ENCODE measurements at places on chromosomes 1 and 21.

DNA sequence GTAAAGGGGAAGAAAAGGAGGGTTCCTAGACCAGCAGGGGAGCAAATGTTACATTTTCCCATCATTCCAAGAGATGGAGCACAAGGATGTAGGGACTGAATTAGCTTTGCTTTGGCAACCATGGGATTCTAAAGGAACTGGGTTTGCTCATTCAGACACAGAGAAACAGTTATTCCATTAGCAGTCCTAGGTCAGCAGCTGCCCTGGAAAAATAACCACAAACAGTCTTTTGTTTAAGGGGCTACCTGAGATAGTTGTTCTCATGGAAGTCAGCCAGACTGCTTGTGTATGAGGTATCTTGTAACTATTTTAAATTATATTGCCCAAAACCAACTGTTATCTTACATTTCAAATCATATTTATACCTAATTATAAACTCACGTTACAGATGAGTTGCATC is 58.4 kb upstream of the VCAM1 start:
- DNase-seq = no peak

GRCh38 chr1:89657886-89658285 is 25.0 kb downstream of the LRRC8C start:
- no peak for DNase-seq

DNA sequence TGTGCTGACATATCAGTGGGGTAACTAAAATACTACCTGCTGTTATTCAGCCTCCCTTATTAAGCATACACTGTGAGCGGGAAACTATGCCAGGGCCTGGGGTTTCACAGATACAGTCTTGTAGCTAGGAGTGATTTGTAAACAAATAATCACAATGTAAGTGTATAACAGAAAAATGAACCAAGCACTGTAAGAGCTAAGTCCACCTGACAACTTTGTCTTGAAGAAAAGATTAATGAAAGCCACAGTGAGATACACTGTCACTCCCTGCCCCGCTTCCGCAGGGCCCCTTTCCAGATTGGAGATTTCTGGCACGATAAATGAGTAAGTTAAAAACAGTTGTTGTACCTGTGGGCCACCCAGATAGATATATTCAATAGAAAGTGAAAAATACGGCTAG is 4.8 kb downstream of the RCAN3 start:
- no peak for DNase-seq

- DNase-seq = no peak
These were observed 1.7 kb downstream of the BTG2 start for GRCh38 chr1:203306965-203307541.

DNA sequence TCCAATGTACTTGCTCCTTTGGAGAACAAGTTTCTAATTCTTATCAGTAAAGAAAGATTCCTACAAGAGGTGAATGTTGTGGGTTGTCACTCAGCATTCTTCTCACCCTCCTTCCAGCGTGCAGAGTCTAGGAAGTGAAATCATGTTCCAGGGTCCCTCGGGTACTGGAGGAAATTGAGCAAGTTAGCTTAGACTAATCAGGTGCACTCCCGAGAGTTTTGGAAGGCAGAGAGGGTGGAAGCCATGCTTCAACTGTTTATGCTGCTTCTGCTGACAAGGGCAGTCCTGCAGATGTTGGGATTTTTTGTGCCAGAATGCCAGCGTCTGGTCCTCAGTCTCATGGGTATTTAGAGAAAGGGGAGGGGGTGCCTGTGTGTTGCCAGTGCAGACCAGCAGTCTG is 5.3 kb upstream of the C1orf115 start:
- DNase-seq = no peak

DNA sequence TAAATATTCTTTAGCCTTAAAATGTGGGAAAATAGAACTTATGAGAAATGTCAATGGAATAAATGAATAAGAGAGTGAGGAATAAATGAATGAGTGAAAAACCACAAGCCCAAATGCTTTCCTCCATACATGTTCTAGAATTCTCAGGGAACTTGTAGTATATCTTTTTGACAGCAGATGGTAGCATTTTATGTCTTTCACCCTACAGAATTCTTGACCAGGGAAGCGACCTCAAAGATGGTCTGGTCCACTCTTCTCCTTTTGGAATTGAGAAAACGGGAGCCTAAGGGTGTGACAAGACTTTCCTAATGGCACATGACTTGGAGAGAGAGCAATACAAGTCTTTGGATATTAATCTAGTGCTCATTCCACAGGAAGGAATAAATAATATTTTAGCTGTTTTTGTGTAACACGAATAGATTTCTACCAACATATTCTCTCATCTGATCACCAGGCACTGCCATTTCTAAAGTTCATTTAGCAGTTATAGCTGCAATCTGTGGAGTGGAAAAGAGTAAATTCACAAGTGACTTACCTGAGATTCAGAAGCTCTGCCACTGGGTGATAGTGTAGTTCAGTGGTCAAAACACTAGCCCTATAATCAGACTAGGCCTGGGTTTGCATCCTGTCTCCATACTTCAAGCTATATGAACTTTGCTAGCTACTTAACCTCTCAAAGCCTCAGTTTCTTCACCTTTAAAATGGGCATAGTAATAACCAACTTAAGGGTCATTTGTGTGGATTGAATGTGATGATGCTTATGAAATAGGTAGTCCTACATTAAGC is 15.0 kb upstream of the F5 start:
- DNase-seq = no peak

GRCh38 chr1:177567393-177567792 is 396.6 kb downstream of the BRINP2 start:
- no peak for DNase-seq

- no peak for DNase-seq
These were observed 93.4 kb downstream of the TGFBR3 start for GRCh38 chr1:91792489-91793071.

GRCh38 chr1:98316286-98316905 is 345.1 kb upstream of the SNX7 start:
- no peak for DNase-seq

DNA sequence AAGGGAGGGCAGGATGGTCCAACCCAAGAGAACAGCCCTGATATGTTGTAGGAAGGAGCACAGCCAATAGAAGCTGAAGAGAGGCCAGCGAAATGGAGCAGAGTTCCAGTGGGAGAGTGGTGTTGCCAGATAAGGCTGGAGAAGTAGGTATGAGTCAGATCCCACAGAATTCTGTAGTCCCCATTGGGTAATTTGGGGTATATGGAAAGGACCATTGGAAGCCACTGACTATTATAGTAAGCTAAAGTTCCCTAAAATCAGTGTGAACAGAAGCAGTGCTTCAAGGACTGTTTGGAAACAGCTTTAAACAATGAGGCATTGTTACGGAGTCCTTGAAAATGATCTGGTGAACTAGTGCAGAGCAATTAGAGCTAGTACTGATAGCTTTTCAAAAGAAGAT is 63.0 kb downstream of the DISP1 start:
- no peak for DNase-seq

DNA sequence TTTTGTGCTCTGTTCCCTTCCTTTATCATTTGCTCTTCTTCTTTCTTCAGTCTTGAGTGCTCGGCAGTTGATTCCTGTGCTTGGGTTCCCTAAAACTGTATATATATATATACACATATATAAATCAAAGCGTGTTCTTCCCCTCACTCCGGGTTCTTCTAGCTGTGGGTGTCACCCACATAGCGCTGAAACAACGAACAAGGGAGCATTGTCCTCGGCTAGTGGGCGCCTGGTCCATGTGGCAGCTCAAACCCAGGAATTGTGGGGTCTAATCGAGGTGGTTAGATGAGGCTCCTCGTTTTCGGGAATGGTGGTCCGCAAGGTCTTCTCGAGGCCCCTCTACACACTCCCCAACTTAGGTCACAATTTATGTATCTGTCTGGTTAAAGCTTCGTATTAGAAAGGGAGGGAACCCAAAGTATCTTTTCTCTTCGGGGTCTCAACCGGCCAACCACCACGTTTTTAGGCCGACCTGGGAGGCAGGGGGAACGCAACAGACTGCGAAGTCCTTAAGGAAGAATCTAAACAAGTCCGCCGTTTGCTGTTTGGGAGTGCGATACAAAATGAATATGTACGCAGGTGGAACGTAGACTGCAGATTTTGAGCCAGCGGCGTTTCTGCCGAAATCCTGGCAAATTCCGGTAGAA is 504 bp upstream of the SDHC start:
- no peak for DNase-seq

- no peak for DNase-seq
These were observed 38.0 kb upstream of the SLC30A1 start for GRCh38 chr1:211616965-211617297.

GRCh38 chr21:37220433-37220980 is 46.6 kb downstream of the VPS26C start:
- DNase-seq = peak; percentile 17

DNA sequence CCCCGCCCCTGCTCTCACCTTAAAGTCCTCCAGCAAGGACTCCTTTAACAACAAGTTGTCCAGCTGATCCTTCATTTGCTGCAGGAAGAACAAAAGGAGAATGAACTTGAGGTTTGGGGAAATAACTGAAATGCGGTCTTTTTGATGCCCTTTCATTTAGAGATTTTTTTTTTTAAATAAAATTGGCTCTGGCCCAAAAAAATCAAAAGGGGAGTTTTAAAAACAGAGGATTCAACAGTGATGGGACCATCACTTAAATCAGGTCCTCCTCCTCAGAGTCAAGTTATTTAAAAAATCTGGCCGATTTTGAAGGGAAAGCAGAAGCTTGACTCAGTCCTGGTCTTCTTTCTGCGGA is 742 bp downstream of the IL19 start:
- no peak for DNase-seq

DNA sequence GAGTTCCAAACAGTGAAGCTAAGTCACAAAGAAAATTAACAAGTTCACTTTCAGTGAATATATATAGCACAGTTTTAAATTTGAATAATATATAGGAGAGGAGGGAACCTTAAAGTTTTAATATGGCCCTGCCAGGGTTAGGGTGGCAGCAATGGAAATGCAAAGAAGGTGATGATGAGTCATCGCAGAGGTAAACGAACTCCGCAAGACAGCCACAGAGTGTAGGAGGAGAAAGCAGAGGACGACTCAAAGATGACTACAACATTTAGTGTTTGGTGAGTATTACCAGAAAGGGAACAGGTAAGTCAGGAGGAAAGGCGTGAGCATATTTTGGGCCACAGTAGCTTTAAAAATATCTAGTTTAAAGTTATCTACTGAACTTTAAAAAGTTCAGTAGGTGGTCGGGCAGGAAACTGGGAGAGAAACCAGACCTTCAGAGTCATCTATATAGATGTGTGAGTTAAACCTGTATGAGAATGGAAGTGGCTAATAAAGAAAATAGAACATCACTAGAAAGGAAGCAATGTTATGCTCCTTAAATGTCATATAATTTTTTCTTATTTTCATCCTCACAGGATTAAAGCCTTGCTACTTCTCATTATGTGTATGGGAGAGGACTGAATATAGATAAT is 75.7 kb downstream of the UCHL5 start:
- DNase-seq = peak; percentile 12

DNA sequence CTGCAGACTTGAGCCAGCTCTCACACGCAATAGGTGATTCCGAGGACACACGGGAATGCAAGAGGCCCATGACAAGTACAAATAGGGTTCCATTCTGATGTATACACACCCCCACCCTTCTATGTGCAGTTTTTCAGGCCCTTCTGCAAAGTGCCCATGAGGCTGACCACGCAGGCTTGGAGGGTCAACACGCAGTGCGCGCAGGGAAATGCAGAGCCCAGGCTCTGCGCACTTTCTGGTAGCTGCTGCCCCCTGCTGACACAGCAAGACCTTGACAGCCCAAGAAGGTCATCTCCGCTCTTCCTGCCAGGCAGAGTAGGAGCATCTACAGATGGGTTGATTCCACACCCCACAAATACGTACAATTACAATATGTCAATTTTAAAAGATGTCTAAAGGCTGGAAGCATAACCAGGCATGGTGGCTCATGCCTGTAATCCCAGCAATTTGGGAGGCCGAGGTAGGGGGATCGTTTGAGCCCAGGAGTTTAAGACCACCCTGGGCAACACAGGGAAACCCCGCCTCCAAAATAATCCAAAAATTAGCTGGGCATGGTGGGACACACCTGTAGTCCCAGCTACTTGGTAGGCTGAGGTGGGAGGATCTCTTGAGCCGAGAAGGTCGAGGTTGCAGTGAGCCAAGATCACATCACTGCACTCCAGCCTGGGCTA is 18.5 kb downstream of the SH3BP5L start:
- DNase-seq = peak; percentile 46

DNA sequence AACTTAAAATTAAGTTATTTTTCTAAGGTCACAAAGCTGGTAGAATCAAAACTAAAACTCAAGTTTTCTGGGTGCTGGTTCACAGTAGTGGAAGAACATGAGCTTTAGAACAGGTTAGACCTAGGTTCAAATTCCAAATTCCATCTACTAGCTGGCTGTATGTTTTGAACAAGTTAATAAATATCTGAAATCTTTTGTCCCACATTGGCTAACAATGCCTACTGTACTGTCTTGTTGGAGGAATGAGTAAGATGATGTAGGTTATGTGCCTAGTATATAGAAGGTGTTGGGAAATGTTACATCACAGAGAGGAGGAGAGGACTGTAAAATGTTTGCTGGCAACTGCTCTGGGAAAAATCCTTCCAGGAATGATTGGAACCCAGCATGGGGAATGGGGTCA is 14.0 kb upstream of the CD247 start:
- DNase-seq = no peak

GRCh38 chr1:66206563-66207144 is 327.3 kb upstream of the SGIP1 start:
- DNase-seq = no peak
